ENCODE measurements at places on chromosomes 5 and 9.
A peak's percentile ranks its signal among the peaks of the same experiment; 100 is the strongest.

GRCh38 chr5:105789246-105789645 lies 1881.5 kb downstream of the EFNA5 start:
- DNase-seq: no peak

DNA sequence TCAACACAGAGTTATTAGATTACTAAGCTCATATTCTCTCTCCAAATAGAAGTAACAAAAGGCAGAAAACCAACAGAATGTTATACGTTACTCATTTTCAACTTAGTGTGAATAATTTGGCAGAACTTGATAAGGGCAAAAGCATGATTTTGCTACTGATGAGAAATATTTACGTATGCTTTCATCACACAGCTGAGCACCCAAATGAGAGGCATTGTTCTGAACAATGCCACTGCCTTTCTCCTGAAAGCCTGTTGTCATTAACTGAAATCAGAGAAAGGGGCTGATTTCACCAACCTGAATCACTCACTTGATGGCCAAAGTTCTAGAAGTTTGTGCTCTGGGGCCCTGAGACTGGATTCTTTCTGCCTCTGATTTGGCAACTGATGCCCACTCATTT lies 367.5 kb upstream of the PTGER4 start:
- no peak for DNase-seq

DNA sequence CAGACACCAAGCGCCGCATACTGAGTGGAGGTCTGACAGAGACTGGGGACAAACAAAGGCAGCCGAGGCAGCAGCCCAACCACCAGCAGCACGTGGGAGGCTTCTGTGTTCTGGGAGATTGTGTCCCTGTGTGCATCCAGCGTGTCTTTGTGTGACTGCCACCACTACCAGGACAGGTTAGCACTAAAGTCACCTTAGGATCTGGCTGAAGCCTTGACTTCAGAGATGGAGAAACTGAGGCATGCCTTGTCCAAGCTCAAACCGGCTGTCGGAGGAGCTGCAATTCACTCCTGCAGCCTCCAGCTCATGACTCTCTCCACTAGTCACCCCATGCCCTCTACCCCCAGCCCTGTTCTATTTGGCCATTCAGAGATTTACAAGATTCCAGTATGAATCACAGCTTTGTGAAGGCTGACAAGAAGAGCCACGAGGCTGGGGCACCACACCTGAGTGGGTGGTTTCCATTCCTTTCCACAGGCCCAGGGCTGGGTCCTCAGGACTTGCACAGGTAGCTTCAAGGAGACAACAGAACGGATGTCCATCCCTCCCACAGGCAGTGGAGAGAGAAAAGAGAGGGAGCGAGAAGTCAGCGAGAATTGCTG lies 69.3 kb downstream of the SHB start:
- no peak for DNase-seq

GRCh38 chr5:77168161-77168878 lies 42.2 kb upstream of the PDE8B start:
- peak; percentile 8 for DNase-seq

- DNase-seq: no peak
These were observed 1.9 kb downstream of the MLANA start for GRCh38 chr9:5892456-5893133.

GRCh38 chr5:177176175-177176711 lies 42.7 kb downstream of the NSD1 start:
- DNase-seq: no peak

DNA sequence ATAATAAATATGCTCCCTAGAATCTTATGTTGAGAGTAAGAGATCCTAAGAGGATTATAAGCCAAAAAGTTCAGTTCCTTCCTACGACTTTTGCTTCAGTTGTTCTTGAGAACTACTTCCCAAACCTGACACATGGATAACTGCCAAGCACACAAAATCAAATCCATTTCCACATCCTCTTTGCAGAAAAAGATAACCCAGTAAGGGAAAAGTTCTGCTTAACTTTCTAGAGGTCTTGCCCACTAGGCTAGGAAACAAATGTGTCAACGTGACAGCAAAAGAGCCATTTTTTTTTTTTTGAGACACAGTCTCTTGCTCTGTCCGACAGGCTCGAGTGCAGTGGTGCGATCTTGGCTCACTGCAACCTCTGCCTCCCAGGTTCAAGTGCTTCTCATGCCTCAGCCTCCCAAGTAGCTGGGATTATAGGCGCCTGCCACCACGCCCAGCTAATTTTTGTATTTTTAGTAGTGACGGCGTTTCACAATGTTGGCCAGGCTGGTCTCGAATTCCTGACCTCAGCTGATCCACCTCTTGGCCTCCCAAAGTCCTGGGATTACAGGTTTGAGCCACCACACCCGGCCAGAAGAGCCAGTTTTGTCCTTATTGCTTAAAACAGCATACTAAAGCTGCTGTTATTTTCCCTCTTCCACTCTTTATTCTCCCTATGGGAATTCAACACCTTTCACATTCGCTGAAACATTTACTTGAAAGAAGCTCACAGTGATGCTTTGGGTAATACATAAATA lies 24.2 kb downstream of the CSNK1A1 start:
- DNase-seq: no peak

- no peak for DNase-seq
These were observed 14.7 kb upstream of the LARP1 start for GRCh38 chr5:154740483-154740882.

- no peak for DNase-seq
These were observed 176.8 kb downstream of the SLCO4C1 start for GRCh38 chr5:102119252-102119651.

DNA sequence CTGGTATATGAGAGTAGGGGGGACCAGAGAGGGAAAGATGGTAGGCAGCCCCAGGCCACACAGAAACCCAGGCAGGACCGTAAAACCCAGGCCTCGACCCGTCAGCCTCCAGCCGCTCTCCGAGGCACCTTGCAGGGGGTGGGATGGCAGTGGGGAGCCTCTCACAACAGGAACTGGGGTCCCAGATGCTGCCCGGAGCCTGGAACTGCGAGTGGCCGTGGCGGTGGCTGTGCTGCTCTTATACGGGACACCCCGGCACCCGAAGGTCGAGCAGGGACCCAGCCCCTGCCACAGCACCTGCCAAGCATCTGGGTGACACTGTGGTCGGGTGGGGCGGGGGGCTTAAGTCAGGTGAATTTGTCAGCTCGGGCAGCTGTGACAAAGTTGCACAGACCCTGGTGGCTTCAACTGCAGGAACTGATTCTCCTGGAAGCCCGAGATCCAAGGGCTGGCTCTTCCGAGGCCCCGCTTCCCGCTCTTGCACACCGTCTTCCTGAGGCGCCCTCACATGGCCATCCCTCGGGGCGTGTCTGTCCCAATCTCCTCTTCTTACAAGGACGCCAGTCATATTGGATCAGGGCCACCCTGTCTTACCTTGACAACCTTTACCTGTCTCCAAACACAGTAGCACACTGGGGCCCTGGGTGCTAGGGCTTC lies 47.6 kb upstream of the EGFL7 start:
- no peak for DNase-seq
